Cerebellum (tissue), 4 donors: ENCODE measurements at places on chromosomes 7 and 10. TPM values are rescaled to one million over a fixed set of nuclear protein-coding genes. Genes with fewer than 3 reads are reported as not detected.

SEMA3A gene
- total RNA-seq, result 36.0 TPM

NEURL1 gene
- total RNA-seq, result 16.8 TPM

PRPF18 gene
- 32.1 TPM for total RNA-seq

GFRA1 gene
- 30.4 TPM for total RNA-seq

ZPBP gene
- total RNA-seq, result not detected

RBM48 gene
- total RNA-seq, result 18.2 TPM

SAMD9L gene
- total RNA-seq, result 2.4 TPM
